Thymus (tissue), 14 donors: ENCODE measurements at places on chromosomes 11 and 22.

DNA sequence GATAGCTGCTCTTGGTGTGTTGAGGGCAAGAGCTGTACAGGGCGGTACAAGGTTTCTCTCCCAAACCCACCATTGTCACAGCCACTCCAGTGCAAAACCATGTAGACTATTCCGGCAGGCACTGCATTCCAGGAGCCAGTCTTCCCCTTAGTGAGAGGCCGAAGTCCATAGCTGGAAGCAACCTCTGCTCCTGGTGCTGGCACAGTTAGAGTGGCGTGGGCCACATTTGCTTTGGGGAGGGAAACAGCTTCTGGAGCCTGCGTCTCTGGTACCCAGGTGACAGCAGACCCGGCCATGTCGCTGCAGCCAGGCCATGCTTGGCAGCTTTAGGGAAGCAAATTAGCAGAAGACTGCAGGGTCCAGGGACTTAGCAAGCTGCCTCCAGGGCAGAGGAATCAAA, 788.0 kb downstream of the BRD1 start:
- no peak for DNase-seq

DNA sequence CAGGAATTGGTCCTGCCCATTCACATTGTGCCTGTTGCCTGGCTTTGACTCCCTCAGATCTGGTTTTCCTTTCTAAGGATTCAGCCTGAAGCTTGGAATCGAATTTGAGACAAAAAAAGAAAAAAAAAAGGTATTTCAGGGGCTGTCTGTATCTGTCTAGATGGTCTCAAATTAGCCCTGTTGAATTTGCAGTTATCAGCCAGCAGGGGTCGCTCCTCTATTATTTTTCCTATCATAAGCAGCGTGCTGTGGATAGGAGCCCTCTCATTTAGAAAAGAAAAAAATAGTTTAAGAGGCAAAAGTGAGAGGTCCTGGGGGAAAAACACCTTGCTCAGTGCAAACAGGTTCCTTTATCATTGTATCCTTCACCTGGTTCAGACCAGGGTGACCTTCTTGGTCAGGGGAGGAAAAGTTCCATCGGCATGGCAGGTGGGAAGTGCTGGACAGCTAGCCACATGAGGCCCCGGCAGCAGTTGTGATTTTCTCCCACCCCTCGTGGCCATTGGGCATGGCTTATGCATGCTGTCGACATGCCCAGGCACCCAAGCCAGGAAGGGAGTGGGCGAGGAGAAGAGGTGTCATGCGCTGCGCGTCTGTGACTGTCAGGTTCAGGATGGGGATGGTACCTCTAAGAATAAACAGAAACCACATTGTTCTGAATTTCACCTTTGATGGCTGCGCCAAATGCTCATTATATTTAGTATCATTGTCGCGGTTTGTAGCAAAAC, 13.1 kb downstream of the OR5AK2 start:
- no peak for DNase-seq

GRCh38 chr11:126519764-126520734, 164.6 kb downstream of the ST3GAL4 start:
- no peak for DNase-seq

DNA sequence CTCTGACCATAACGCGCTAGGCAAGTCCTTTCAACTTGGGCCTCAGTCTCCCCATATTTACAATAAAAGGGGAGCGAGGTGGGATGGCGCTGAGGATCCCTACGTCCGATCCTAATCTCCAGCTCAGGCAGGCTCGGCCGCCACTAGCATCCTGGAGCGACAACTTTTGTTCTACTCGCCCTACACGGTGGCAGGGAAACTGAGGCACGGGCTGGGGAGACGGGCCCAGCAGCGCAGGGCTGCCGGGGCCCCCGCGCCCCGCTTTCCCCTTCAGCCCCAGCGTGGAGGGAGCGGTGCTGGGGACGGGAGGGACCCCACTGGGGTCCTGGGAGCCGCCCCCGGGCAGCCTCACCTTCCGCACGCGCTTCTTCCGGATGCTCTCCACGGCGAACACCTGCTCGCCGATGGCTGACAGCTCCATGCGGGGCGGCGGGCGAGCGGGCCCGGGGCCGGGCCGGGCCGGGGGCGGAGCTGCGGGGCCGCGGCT, 413 bp downstream of the CBX7 start:
- DNase-seq = no peak

GRCh38 chr22:37190262-37190780, 2.3 kb upstream of the C1QTNF6 start:
- DNase-seq = no peak

DNA sequence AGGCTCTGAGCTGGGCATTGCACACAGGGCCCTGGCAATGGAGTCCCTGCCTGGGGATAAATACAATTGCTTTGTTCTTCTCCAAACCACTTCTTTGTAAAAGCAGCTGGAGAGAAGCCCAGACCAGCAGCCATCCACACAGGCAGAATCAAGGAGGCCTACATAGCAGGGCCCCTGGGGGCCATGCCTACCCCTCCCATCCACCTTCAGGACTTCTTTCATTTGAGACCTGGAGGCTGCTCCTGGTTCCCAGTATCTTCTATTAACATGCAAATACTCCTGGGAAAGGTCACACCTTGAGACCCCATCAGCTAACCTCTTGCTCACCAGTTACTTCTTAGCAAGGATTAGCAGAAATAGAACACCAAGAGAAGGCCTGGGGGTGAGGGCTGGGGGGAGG, 511.1 kb downstream of the SOX6 start:
- no peak for DNase-seq

DNA sequence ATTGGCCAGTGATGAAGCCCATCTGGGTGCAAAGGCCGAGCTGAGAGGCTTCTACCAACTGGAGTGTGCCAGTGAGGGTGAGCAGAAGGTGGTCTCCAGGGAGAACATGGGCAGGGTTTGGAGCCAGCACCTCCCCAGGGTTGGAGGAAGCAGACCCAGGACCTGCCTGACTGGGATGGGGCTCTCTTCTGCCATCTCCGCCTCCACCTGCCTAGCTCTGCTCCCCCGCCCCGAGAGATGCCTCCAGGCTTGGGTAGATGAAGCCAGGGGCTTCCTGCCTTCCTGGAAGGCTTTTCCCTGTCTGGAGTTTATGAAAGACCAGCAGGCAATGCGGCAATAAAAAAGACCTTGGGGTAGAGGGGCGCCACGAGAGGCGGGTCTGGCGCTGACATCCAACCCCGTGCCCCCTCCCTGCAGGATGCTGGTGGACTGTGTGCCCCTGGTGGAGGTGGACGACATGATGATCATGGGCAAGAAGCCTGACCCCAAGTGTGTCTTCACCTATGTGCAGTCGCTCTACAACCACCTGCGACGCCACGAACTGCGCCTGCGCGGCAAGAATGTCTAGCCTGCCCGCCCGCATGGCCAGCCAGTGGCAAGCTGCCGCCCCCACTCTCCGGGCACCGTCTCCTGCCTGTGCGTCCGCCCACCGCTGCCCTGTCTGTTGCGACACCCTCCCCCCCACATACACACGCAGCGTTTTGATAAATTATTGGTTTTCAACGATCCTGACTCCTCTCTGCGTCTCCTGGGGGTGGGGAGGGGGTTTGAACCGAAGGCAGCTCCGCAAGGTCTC, 3.3 kb downstream of the SELENOM start:
- DNase-seq = no peak

DNA sequence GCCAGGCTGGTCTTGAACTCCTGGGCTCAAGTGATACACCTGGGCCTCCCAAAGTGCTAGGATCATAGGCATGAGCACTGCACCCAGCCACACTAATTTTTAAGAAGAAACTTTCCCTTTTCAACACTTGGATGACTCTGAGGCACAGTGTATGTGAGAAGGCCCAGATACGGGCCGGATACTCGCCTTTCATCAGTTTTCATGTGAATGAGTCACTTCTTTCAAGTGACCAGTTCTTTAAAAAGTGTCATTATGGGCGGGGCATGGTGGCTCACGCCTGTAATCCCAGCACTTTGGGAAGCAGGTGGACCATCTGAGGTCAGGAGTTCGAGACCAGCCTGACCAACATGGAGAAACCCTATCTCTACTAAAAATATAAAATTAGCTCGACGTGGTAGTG, 120.8 kb downstream of the CTTN start:
- DNase-seq = no peak

GRCh38 chr11:128500493-128500892, 86.9 kb downstream of the ETS1 start:
- DNase-seq = no peak

GRCh38 chr11:112874980-112875379, 86.2 kb upstream of the NCAM1 start:
- DNase-seq = no peak

DNA sequence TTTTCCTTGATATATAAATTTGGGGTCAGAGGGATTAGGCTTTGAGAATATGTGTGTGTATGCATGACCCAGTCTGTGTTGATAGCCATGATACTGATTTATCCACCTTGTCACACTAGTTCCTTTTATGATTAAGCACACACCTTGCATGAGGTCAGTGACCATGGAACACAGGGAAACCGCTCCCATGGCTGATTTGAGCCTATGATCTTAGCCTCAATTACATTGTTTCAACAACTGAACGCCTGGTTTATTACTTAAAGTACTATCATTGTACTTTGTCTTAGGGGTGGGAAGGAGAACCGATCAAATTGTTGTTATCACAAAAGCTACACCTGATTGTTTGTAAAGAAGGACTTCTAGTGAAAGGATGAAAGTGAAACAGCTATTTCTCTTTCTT, 70.7 kb downstream of the ARFGAP2 start:
- no peak for DNase-seq

GRCh38 chr11:10255388-10256125, 38.5 kb downstream of the SBF2 start:
- no peak for DNase-seq

- no peak for DNase-seq
Observed at GRCh38 chr11:63838150-63838677, 696 bp upstream of the MARK2 start.

DNA sequence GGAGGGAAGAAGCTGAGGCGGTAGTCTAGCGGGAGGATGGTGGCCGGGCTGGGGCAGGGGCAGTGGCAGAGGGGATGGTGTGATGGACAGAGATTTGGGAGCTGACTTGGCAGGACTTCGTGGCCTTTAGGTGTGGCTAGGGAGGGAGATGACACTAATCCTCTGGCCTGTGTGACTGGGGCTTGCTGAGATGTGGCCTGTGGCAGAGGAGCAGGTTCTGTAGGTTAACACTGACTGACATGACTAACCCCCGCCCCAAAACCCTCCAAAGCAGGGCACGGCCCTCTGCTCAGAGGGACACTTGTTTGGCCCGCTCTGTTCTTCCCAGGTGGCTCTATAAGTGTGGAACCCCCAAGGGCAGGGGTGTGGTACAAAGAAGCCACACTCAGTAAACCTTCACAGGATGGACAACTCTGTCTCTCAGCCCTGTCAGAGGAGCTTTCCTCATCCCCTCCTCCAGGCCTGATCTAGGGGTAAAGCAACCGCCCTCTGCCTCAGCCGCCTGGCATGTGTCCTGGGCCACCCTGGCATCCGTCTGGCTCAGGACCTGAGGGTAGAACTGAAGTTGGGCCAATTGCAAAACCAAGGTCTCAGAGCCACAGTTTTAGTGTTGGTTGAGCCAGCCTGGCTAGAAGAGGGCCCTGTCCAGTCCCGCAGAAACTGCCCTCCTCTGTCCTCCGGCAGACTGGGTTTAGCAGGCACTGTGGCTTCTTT, 15.6 kb downstream of the TOM1 start:
- DNase-seq = no peak

DNA sequence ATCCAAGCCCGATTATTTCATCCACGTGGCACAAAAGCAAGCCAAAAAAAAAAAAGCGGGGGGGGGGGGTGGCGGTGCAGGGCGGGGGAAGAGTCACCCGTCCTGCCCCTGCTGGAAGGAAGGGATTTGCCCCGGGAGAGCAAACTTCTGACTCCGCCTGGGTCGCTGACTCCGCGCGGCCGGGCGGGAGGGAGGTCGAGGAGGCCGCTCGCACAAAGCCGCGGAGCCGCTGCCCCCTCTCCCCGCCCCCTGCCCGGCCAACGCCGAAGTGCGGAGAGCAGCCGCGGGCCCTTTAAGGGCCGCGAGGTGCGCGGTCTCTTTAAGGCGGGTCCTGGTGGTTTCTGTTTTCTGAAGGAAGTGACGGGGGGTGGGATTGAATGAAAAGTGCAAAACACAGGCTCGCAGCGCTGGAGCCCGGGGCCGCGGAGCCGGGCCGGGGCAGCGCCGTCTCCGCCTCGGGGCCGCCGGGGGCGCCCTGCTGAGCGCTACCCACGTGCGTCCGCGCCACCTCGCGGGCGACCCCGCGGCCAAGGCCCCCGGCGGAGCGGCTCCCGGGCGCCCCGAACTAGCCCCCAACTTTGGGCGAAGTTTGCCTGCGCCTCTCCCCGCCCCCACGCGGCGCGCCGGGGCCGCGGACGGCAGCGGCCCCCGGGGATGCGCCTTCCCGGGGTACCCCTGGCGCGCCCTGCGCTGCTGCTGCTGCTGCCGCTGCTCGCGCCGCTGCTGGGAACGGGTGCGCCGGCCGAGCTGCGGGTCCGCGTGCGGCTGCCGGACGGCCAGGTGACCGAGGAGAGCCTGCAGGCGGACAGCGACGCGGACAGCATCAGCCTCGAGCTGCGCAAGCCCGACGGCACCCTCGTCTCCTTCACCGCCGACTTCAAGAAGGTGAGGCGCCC, at the start of gene OAF:
Gene OAF (plus strand): TSS at position 407 of the 896 bp plus-strand sequence. CDS start 248 bp downstream, at position 655.
- DNase-seq = peak; percentile 75

GRCh38 chr11:120120805-120121335, 17.0 kb downstream of the TRIM29 start:
- DNase-seq = no peak

DNA sequence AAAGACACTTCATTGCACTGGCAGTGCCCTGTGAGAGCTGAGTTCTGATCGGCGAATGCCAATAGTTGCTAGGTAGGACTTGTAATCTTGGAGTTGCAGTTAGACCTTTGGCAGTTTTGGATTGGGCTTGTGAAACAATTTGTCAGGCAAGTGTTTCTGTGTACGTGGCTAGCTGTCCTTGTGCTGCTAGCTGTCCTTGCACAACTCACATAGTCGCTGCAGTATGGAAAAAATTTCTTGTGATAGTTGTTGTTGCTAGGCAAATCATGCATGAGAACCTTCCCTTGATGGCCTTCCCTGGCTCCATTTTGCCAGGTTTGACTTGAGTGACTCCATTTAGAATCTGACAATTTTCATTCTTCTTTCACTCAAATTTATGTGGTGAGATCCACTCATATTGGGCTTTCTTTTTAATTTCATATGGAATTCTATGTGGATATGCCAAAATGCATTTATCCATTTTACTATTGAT, 140.7 kb downstream of the APIP start:
- no peak for DNase-seq

DNA sequence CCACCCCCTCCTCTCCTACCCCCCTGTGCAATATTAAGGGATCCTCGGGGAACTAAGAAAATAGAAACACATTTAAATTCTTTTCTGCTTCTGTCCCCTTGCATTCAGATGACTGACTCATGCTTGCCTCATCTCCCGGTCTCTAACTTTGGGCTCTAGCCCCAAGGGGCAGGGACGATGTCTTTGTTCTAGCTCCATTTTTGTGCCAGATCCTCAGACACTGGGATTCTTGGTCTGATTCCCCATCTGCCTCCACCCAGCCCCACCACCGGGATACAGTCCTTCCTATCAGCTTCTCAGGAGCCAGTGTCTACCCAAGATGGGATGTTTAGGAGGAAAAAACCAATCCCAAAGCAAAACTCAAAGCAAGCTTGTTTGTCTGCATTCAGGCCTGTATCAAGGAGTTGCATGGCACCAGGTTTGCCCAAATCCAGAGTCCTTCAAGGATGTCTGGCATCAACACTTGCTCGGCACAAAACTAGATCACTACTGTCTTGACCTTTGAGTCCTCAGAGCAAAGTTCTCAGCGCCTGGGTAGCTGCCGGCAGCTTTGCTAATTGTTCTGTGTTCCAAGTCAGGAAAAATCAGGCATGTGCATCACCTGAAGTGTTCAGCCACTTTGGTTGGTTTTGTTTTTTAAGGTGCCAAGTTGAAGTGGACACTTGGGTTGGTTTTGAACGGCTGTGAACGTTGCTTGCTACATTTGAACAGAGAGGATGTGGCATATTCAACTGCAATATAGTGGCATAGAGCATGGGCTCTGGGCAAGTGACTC, 212.8 kb downstream of the DSCAML1 start:
- no peak for DNase-seq
